ENCODE measurements at places on chromosomes 6 and 20.

GRCh38 chr20:4691753-4692152 lies 30.0 kb upstream of the PRND start:
- no peak for DNase-seq

DNA sequence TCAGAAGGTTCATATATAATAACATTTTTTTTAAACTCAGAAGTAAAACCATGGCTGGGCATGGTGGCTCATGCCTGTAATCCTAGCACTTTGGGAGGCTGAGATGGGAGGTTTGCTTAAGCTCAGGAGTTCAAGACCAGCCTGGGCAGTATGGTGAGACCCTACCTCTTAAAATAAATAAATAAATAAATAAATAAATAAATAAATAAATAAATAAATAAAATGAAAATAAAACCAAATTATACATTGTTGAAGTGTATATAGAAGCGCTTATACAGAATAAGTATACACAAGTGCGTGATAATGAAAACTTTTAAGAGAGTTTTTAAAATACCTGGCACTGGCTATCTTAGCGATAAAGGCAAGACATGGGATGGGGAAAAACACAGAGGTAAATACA lies 71.6 kb downstream of the OR2B2 start:
- DNase-seq = no peak

GRCh38 chr20:59836767-59837166 lies 96.7 kb downstream of the SYCP2 start:
- peak; percentile 27 for DNase-seq

- DNase-seq = no peak
Observed at GRCh38 chr6:119264854-119265397, 84.6 kb downstream of the MAN1A1 start.

DNA sequence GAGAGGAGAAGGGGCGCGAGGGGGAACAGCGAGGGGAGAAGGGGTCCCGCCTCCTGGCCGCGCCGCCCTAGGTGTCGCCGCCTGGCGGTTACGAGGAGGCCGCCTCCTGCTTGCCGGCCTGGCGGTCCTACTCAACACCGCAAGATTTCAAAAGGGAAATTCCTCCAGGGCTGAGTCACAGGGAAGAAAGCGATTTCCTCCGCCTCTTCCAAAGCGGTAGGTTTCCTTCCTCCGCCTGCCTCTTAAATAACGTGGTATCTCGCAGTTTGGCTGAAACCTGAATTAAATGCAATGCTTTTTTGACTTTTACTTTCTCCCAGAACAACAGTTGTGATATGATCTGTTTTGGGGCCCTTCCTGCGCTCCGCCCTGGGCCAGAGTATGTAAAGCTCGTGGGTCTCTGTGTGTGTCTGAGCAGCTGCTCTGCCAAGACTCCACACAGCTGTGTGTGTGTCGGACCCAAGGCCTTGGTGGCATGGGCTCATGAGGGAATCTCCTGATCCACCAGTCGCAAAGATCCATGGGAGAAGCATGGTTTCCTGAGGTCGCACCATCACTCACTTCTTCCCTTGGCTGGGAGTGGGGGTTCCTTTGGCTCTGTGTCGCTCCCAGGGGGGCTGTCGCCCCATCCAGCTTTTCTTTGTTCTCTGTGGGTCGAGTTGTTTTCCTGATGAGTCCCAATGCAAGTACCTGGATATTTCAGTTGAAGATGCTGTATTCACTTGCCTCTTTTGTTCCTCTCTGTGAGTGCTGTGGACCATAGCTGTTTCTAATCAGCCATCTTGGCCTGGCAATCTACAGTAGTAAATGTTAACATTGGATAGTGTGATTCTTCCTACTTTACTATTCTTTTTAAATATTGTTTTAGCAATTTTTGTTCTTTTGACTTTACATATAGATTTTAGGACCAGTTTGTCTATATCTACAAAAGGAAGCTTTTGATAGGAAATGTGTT lies 31.6 kb upstream of the NOTCH4 start:
- DNase-seq = no peak

DNA sequence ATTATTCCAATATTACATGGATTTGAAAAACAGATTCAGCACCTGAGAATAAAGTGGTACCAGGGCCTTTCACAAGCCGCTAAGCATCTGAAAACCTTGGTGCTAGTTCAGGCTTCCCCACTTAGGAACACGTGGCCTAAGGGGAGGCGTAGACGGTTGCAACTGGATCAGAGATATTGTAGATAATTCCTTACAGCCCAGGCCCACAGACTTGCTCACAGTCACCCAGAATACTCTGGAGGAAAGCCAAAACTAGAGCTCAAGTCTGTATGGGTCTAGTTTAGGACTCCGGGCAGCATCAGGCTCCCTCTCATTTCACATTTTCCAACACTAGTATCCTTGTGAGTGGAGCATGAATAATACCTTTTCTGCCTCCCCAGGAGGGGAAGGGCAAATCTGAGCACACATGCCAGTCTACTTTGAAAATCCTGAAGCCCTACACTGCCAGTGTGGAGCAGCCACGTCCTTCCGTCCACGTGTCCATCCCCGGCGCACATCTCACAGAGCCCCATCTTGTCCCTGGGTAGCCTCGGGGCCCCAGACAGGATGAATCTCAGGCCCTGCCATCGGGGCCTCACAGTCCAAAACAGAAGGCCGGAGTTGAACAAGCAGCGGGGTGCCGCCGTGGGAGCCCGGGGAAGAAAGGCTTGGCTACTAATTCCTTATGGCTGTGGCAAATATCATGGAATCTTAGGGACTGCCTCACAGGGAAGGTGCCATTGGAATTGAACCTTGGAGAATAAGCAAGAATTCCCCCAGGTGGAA lies 299.3 kb downstream of the NRN1 start:
- no peak for DNase-seq

DNA sequence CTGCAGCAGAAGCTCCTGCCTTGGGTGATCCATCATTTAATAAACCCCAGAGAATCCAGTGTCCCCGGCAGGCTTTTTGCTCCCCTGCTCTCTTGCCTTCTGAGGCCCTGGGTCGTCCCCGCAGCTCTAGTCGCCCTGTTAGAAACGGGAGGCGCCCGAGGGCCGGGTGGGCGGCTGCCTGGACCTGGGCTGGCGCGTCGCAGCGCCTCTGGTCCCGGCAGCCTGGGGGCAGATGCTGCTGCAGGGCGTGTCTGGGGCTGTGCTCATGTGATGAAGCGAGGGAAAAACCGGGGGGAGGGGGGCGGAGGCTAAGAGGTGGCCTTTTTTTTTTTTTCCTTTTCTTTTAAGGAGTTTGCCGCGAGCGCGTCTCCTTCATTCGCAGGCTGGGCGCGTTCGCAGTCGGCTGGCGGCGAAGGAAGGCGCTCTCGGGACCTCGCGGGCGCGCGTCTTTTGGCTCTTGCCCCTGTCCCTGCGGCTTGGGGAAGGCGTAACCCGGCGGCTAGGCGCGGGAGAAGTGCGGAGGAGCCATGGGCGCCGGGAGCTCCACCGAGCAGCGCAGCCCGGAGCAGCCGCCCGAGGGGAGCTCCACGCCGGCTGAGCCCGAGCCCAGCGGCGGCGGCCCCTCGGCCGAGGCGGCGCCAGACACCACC lies 394 bp downstream of the AKAP12 start:
- peak; percentile 46 for DNase-seq

DNA sequence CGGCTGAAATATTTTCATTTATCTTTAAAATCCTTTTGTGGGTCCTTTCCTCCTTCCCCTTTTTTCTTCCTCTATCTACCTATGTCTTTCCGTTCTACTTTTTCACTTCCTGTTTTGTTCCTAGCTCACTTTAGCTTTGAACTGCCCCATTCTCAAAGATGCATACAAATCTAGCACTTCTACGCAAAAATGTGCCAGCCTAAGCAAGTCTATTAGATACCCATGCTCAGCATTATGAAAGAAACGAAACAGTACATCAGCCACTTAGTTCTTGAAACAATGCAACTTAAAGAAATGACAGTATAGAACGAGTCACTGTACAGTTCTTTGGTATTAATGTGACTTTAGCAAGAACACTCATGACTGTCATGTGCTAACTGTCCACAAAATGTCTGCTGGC lies 47.3 kb upstream of the MARCKS start:
- no peak for DNase-seq

DNA sequence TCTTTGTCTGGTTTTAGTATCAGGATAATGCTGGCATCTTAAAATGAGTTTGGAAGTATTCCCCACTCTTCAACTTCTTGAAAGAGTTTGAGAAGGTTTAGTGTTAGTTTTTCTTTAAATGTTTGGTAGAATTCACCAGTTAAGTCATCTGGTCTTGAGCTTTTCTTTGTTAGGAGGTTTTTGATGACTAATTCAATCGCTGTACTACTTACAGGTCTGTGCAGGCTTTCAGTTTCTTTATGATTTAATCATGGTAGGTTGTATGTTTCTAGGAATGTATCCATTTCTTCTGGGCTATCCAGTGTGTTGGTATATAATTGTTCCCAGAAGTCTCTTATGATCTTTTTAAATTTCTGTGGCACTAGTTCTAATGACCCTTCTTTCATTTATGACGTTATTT lies 215.5 kb downstream of the LRFN2 start:
- DNase-seq = no peak

DNA sequence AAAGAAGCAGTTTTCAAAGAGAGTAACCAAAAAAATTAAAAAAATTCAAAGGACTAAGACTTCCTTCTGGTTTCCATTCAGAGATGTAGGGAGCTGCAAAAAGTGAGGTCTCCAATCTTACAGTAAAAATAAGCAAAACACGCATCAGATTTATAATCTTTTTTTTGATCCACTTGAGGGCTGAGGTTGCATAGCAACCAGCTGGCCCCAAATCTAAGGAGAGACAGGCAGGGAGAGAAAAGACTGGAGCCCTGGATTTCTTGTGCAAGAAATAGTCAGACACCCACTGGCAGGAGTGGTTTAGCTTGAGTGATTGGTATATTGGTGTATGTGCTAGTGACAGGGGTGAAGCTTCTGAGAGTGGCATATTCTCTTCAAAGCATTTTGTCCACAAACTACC lies 135.9 kb upstream of the FUT9 start:
- no peak for DNase-seq

DNA sequence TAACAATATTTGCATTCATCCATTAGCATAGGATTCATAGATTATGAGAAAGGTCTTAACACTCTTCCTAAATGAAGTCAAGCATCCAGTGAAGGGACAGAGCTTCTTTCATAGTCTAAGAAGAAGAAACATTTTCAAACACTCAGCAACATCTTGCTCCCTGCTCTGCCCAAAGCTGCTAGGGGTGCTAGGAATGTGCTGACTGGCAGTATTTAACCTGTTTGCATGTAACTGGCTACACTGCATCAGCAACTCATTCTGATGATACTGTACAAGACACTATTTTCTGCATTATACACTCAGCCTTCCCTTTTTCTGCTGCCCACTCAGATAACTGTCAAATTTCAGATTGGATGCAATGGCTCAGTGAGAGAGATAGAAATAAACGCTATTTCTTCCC lies 495.1 kb upstream of the ARID1B start:
- no peak for DNase-seq

- no peak for DNase-seq
Observed at GRCh38 chr6:95723638-95724037, 146.3 kb downstream of the MANEA start.

GRCh38 chr20:9458138-9458796 lies 56.1 kb upstream of the LAMP5 start:
- no peak for DNase-seq

DNA sequence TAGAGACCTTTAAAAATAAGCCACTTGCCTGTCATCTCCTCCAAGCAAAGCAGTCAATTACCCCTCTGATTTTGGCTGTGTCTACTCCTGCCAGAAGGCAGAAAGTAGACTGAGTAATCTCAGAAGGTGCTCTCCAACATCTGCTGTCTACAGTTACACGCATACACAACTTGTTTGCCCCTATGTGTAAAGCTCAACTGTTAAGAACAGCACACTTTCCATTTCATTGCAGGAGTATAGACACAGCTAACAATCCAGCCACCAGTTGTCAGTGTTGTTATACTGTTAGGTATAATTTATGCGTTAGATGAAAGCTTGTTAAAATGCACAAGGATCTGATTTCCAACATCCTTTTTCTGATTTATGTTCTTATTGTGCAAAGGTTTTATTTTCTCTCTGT lies 88.2 kb downstream of the SAMD3 start:
- no peak for DNase-seq

DNA sequence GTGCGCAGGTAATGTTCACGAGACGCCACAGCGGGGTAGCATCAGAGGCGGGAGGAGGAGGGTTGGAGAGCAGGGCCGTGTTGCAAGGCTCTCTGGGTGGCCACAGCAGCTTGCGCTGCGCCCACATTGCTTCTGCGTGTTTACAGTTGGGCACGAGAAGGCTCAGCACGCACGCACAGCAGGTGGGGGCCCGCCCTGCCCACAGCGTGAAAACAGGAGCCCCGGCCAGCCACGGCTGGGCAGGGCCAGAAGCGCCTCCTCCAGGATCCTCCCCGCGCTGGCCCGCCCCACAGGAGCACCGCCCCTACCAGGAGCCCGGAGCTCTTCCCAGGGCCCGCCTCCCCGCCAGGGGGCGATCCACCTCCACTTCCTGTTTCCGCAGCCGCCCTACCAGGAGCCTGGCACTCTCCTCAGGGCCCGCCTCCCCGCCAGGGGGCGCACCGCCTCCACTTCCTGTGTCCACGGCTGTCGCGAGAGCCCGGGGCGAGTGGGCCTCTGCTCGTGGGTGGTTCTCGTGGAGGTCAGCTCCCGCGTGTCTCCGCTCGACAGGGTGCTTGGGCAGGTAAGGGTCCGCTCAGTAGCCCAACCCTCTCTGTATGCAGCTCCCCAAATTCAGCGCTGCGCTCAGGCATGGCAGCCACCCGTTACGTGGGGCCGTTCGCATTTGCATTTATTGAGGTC lies at the start of gene FAM50B:
FAM50B (plus strand) TSS at position 449 of the 681 bp plus-strand sequence. CDS start 439 bp downstream, outside the sequence.
- no peak for DNase-seq

- DNase-seq = no peak
Observed at GRCh38 chr6:21240709-21241108, 352.8 kb upstream of the SOX4 start.

GRCh38 chr6:34633785-34634184 lies 62.8 kb downstream of the ILRUN start:
- DNase-seq = no peak

DNA sequence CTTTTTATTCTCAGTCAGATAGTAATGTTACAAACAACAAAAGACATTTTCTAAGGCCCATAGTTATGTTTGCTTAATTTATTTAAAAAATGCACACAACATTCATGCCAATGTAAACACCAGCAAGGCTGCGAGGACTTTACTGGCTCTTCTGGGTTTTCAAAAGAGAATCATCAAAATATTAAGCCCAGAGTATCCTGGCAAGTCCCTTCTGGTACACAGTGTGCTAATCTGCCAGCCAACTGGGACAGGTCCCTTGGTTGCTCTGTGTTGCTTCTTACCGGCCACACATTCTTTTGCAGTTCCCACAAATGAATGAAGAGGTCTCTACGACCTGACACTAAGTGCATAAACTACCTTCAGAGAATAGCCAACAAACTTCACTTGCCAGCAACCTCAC lies 42.6 kb upstream of the SPDEF start:
- no peak for DNase-seq

GRCh38 chr20:17786221-17786718 lies 86.5 kb downstream of the BANF2 start:
- DNase-seq = no peak

DNA sequence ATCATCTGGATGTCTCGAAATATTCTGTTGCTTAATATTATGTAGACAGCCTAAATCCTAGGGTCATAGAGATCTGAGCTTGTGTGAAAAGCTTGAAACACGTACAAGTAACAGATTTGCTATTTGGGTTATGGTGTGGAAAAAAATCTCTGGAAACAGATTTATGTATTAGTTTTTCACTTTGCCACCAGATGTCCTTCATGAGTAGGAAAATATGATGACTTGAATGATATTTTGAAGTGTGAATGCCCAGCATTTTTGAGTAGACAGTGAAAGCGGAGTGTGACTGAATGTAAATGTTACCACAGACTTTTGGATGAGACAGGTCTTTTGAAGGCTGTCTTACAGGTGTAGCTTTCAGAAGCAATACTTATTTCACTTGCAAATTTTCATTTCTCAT lies 4.2 kb upstream of the BMP6 start:
- DNase-seq = peak; percentile 8
